Right kidney (tissue), 9 donors: ENCODE measurements at places on chromosomes 12 and 14.

DNA sequence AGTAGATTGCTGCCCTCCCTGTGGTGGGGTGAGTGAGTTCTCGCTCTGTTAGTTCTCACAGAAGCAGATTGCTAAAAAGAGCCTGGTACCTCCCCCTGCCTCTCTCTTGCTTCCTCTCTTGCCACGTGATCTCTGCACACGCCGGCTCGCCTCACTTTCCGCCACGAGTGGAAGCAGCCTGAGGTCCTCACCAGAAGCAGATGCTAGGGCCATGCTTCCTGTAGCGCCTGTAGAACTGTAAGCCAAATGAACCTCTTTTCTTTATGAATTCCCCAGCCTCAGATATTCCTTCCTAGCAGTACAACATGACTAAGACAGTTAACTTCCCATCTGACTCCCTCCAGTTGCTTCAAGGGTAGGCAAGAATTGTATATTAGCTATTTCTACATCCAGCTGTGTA, 76.2 kb downstream of the ETV6 start:
- no peak for DNase-seq

GRCh38 chr12:70812136-70812535, 108.4 kb downstream of the PTPRR start:
- DNase-seq: peak; percentile 10

- no peak for DNase-seq
These were observed 322.1 kb downstream of the RGS6 start for GRCh38 chr14:72254202-72254936.

DNA sequence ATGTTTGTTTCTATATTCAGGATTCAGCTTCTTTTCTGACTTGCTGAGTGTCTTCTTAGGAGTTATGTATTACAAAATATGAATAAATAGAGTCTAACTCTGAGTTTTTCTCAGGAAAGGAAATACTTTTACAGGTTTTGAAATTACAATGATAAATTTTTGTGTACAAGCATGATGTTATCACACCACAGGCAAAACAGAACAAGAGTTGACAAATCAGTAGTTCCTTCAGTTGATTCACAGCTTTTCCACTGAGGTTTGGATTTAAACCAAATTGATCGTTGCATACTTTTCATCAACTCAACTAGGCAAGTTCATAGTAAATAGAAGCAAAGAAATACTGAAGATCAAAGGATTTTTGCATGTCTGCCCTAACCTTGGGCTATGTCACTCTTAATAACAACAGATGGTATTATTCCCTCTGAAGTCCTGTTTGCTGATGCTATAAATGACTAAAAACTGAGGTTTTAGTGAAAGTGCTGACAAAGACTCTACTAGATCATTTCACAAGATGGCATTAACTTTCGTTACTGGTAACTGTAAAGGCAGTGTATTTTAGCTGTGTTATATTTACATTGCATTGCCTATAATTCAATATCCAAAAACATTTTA, 520.2 kb downstream of the FLRT2 start:
- no peak for DNase-seq

- no peak for DNase-seq
These were observed 6.6 kb downstream of the HIF1A start for GRCh38 chr14:61701946-61702345.

DNA sequence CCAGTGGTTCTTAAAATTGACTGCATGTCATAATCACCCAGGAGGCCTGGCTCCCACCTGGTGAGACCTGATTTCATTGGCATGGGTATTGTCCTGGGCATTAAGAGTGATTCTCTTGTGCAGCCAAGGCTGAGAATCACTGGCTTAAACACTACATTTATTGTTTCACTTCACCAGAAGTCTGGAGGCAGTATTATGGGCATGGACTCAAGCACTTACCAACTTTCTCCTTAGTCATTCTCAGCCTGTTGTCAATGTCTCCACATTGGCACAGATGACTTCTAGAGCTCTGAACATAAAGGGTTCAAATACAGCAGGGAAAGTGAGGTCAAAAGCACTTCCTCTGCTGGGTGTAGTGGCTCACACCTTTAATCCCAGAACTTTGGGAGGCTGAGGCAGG, 25.6 kb upstream of the GCH1 start:
- DNase-seq: no peak

GRCh38 chr12:31011746-31012566, 61.7 kb upstream of the DDX11 start:
- no peak for DNase-seq

- DNase-seq: no peak
These were observed 4.0 kb upstream of the CPNE6 start for GRCh38 chr14:24067133-24068082.

- DNase-seq: no peak
These were observed 215.4 kb upstream of the DIO2 start for GRCh38 chr14:80426683-80427082.

DNA sequence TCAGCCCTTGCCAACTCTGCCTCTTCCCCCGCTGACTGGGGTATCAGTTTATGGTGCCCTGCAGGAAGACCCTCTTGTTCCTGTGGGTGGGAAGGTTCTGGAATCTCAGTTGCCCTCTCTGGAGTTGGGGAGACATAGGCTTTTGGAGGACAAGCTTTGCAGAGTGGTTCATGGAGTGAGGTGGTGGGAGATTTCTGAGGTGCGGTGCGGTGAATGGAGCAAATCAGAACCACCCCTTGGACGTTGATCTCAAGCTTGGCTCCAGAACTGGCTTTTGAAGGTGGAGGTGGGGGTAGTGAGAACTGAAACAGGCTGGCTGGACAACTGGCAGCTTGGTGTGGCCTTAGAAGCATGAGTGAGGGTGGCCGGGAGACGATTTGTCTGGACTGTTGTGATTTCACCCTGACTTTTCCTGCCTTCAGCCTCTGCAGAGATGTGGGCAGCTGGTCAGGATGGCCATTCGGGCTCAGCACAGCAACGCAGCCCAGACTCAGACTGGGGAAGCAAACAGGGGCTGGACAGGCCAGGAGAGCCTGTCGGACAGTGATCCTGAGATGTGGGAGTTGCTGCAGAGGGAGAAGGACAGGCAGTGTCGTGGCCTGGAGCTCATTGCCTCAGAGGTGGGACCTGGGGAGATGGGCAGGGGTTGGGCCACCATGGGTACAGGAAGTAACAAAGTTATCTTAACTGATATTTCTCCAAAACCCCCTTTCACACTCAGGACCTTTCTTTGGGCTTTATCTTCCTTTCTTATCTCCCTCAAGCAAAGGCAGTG, 1.1 kb downstream of the SHMT2 start:
- DNase-seq: no peak

GRCh38 chr12:104586351-104586919, 129.7 kb downstream of the CHST11 start:
- DNase-seq: peak; percentile 56

DNA sequence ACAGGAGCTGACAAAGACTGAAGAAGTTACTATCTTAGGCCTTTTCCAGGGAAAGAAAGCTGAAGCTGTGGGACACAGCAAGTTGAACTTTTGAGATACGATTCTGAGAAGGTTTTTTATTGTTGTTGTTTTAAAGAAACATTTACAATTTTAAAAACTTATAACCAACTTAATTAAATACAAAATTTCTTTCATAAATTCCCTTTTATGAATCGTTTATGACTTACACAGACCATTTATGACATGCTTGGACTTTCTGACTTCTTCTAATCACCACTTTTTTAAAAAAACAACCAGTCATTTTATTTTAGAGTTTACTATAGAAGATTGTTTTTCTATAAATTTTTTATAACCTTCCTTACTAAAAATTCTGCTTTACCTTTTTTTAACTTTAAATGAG, 68.7 kb downstream of the DHRS2 start:
- DNase-seq: no peak

GRCh38 chr14:63045612-63046320, 508 bp upstream of the KCNH5 start:
- DNase-seq: peak; percentile 78

DNA sequence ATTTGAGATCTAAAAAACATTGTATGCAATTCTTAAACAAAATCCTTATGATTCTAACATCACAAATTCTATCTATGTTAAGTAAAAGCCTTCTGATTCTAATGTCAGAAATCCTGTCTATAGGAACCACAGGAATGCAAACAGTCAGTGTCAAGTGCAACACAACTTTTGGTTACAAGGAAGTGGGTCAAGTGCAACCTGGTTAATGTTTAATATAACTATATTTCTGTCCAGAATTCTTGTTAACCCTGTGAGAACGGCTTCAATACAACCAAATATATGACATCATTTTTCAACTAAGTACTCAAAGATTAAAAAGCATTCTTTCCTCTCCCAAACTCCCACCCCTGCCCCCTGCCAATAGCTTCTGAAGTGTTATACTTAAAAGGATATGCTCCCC, 107.9 kb upstream of the PLEKHA5 start:
- DNase-seq: no peak

GRCh38 chr12:75981247-75982168, 50.1 kb downstream of the PHLDA1 start:
- DNase-seq: no peak

GRCh38 chr12:23950775-23951451, 1.4 kb upstream of the SOX5 start:
- DNase-seq: peak; percentile 57

GRCh38 chr12:56078931-56079722, 838 bp upstream of the ERBB3 start:
- peak; percentile 95 for DNase-seq

GRCh38 chr14:30238936-30239335, 311.3 kb upstream of the PRKD1 start:
- DNase-seq: no peak

DNA sequence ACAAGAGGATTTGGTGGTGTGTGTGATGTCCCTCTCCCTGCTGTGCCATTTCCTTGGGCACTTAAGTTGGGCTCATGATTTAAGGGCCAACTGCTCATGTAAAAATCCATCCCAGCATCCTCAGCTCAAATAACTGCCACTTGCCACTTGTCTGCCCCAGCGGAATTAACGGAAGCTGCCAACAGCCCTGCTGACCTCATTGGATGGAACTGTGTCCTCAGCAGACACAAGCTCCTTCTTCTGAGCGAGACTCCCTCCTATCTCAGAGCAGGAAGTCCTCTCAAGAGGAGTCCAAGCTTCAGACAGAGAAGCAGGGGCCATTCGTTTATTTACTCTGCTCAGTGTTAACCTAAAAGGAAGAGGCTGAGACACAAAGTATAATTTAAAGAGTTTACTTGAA, 29.6 kb upstream of the PRMT8 start:
- no peak for DNase-seq

DNA sequence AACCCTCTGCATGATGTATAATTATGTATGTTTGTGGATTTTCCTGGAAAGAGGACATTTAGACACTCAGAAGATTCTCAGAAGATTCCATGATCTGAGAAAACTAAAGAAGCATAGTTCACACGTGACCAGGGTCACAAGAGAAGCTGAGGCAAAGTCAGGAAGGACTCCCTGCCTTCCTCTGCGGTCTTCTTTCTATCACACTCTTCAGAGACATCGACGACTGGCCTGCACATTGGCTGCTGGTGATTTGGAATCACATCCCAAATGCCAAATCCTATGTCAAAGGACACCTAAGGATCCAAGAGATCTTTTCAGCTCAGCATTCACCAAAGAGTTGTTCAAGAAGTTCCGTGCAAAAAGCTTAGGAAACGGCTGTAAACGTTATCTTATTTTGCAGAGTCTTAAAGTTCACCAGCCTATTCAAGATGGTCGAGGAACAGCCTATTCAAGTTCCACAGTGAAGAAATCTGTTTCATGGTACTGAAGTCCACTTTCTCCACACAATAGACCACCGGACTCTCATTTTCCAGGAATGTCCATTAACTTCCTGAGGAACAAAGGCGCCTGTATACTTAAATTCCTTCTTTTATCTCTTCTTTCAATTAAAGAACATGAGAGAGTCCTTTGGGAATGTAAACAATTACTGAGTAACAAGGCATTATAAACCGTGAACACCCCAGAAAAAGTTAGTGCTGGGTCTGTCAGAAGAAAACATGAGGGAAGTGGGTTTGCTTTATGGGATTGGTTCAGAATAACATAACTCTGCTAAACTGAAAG, 42.1 kb downstream of the IGF1 start:
- DNase-seq: no peak
